RPMI7951 (cell line): ENCODE measurements at places on chromosomes 5 and 9. TPM values are rescaled to one million over a fixed set of nuclear protein-coding genes. Genes with fewer than 3 reads are reported as not detected.

Gene STPG3
- total RNA-seq: not detected in 2 replicates

Gene CDH9
- not detected in 2 replicates for total RNA-seq

Gene NTNG2
- 0.36 and 1.6 TPM in 2 replicates for total RNA-seq

Gene WNT8A
- total RNA-seq: not detected in 2 replicates

Gene PAEP
- total RNA-seq: 0.39 TPM in 1 of 2 replicates, not detected in the other

Gene SLC4A9
- not detected in 2 replicates for total RNA-seq

Gene POU5F2
- 0.10 and 0.24 TPM in 2 replicates for total RNA-seq

Gene PCDHGA8
- total RNA-seq: 1.6 and 1.9 TPM in 2 replicates

- DNase-seq: no peak
These were observed 234.8 kb downstream of the PIK3R1 start for GRCh38 chr5:68450245-68450852.

DNA sequence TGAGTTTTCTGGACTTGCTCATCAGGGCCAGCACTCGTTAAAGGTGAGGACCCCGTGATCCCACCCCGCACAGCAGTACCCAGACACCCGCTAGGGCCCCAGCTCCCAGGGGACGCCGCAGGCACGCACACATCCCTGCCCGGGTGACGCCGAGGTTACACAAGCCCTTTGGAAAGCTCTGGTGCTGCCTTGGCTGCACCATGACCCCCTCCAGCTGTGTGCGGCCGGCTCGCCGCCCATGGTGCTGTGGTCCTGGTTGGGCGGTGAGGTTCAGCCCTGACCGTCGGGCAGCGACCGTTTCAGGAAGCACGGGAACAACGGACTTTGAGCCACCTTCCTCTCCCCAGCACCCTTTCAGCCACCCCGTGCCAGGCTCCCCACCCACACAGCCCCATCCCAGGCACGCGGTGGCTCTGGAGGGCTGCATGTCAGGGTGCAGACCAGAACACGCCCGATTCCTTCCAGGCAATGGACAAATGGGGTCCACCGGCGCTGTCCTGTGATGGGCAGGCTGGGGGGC lies 7.5 kb upstream of the SLC12A7 start:
- DNase-seq: no peak

- DNase-seq: no peak
These were observed 94.8 kb downstream of the SEMA5A start for GRCh38 chr5:9451037-9451436.

DNA sequence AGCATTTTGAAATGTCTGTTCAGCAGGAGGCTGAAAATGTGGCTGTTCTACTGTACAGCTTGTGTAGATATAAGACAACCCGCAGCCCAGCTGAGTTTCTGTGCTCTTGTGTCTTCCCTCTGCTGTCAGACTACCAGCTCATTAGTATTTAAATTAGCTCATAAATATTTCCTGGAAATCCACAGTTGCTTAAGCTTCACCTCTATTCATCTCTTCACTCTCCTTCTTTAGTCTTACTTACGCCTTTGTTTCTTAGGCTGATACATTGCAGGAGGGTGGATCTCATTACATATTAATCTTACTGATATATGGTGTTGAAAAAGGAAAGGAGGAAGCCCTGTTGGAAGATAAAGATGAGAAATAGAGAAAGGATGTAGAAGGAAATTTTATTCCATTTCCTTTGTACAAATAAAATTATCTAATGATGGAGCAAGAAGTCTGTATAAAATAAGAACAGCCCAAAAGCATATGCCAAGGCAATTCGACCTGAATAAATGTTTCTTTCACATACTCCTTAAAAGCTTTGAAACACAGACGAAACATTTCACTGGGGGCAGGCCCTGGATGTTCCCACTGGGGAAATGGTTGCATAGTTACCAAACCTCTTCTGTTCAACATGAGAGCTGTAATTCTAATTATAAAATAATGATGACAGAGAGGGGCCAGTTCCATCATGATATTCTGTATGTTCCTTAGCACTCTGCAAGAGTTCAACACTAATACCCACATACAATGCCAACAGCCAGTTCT lies 111.8 kb upstream of the APC start:
- no peak for DNase-seq

GRCh38 chr5:179194941-179195381 lies 134.8 kb downstream of the ZNF354C start:
- DNase-seq: no peak

DNA sequence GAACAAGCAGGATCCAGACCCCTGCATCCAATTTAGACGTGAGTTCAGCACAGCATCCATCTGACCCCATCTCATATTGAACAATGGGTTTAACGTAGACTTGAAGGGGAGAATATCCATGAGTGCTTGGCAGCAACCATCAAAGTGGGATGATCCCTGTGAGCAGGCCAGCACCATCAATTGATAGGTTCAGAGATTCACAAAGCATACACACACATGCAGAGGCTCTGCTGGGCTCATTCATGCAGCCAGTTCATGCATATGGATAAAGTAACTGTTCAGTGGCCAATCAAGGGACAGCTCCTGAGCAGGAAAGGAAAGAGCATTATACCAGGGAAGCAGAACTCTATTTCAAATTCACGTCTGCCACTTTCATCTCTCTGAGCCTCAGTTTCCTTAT lies 24.8 kb upstream of the CPEB4 start:
- no peak for DNase-seq

DNA sequence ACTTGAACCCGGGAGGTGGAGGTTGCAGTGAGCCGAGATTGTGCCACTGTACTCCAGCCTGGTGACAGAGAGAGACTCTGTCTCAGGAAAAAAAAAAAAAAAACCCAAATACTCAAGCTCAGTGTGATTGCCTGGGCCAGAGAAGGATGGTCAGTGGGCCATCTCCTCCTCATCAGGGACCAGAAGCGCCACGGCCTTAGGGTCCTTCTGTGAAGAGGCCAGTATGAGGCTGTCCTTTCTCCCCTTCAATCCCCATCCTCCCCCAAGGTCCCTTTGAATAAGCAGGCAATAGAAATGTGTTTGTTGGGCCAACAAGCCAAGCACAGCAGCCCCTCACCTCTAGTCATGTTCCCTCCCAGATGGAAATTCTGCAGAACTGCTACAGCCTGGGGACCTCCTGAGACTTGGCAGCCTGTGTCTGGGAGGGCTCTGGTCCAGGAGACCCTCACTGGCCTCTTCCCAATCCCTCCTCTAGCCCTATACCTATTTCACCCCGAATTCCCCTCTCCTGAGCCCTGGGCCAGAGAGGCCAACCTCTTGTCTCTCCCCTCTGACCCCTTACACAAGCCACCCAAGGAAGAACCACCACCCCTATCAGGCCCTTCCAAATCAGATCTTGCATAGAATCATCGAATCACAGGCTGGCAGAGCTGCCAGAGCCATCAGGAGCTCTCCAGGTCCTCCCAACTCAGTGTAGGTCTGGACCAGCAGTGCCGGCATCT lies 1.0 kb downstream of the CSF1R start:
- no peak for DNase-seq

DNA sequence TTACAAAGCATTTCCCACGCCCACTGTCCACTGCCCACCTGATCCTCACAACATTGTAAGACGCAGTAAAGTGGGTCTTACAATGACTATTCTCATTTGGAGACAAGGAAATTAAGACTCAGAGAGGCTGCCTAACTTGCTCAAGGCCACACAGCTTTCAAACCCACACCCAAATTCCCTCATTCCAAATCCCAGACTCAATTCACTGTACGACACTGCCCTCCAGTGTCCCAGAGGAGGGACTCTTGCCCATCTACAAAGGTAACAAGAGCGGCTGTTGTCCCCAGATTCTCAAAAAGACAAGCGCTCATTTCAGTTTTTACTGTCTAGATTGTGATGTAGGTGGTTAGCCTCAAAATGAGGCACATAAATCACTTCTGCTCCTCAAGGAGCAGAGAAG lies 184.6 kb downstream of the ACTL7B start:
- DNase-seq: peak; percentile 49

DNA sequence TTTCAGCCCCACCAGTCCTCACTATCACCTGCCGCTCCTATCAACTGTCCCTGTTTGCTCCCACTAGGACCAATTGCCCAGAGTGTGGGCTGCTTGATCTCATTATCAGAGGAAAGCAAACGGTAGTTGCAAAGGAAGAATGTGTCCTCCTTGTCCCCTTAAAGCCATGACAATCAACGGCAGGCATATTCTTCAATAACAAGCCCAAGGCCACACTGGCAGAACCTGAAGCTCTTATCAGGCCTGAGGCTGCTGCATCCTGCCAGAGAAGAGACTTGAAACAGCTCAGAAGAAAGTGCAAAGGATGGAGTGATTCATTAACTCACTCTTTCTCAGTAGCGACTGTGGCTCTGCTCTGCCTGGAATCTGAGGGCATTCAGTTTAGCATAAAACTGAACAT lies 39.2 kb upstream of the MAN2A1 start:
- no peak for DNase-seq

- no peak for DNase-seq
These were observed 56.5 kb upstream of the HAND1 start for GRCh38 chr5:154534457-154535050.

DNA sequence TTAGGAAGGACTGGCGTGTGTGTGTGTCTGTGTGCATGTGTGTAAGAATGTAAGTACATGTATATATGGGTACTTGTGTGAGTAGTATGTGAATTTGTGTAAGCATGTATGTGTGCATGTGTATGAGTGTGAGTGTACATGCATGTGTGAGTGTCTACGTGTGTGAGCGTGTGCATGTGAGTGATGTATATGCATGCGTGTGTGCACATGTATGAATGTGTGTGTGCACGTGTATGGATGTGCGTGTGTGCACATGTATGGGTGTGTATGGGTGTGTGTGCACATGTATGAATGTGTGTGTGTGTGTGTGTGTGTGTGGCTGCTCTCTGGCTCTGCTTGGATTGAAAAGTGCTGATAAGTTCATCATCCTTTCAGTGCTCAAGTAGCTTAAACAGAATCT lies 154.5 kb downstream of the TENT4A start:
- DNase-seq: no peak

DNA sequence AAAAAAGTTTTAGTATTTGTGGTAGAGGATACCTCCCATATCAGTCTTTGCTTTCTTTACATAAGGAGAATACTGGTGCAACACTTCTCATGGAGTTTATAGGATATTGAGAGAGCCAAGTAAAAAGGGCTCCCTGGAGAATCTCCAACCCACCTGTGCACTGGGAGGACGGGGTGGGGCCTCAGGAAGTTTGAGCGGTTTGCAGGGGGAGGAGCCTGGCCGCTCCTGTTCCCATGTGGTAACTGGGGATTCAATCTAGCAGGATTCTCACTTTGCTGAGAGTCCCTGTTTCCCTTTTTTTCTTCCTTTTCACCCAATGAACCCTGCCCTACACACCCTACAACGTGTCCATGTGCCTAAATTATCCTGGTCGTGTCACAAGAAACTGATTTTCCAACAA lies 82.8 kb downstream of the APTX start:
- DNase-seq: no peak

GRCh38 chr5:147902609-147903115 lies 3.7 kb downstream of the C5orf46 start:
- no peak for DNase-seq

DNA sequence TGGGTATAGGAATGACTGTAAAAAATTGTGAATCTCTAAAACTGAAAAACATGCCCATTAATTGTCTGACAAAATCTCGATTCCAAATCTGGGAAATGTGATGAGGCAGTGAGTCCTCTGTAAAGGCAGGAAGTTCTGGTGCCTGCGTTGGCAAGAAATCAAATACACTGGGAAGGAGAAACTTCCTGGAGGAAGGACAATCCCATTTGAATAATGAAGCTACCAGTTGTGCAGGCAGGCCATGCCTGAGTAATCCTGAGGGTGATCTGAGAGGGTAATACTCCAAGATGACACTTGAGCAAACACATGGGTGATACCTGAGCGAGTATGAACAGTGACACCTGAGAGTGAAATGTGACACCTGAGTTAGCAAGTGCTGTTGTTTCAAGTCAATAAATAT lies 49.7 kb downstream of the KIF24 start:
- DNase-seq: peak; percentile 24

- DNase-seq: no peak
These were observed 92.5 kb downstream of the EBF1 start for GRCh38 chr5:159007235-159007634.

GRCh38 chr5:178083922-178084321 lies 29.4 kb upstream of the N4BP3 start:
- DNase-seq: peak; percentile 28

DNA sequence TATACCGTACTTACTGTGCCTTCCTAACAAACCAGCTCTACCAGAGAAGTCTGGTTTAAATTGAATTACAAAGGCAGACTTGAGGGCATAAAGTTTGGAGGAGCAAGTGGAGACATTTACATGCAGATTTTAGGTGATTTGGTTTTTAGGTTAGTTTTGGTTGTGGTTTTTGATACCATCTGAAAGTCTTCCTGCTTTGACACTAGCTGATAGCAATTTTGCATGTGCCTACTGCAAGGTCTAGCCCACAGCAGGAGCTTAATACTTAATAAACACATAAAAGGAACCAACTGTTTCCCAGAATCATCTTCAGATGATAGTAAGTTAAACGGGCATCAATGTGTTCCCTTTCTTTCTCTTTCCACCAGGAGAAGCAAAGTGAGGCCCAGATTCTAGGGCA lies 3.4 kb upstream of the ESM1 start:
- no peak for DNase-seq

DNA sequence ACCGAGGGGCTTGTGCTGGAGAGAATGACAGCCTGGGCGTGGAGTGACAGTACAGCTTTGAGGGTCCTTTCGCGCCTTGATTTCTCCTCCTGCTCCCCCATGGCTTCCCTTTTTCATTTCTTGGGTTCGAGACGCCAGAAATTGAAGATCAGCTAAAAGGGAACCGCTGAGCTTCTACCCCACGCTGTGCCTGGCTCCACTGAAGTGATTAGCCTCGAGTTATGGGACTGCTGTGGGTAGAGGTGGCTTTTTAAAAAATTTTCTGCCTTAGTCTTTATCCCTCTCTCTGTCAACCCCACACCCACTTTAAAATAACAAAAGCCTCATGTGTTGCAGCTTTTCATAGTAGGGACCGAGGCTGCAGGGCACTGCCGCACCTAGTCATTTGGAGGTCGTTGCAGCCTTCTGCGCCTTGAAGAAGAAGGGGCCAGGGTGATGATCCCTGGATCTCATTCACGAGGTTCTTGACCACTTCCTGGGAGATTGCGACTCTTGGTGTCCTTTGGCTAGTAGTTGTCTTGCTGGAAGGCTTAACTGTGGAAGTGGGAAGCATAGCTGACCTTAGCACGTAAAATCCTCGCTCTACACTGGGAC lies 603 bp downstream of the PPIP5K2 start:
- DNase-seq: peak; percentile 44

DNA sequence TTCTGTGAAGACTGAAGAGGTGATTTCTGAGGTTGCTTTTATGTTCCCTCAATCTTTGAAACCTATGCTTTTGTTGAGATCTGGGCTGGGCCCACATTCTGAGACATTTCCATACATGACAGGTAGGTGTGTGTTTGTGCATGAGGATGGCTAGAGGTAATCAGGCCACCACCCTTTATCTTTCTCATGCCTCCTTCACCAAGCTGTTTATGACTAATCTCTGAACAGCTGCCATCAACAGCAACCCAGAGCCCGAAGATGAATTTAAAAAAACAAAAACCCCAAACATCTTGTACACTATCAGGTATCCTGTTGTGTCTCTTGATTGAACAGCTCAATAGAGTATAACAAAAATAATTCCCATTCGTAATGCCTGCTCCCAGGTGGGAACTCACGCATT lies 12.6 kb upstream of the C5orf46 start:
- no peak for DNase-seq
